T-helper 2 cell (primary cell): ENCODE measurements at places on chromosomes 16 and 17.

DNA sequence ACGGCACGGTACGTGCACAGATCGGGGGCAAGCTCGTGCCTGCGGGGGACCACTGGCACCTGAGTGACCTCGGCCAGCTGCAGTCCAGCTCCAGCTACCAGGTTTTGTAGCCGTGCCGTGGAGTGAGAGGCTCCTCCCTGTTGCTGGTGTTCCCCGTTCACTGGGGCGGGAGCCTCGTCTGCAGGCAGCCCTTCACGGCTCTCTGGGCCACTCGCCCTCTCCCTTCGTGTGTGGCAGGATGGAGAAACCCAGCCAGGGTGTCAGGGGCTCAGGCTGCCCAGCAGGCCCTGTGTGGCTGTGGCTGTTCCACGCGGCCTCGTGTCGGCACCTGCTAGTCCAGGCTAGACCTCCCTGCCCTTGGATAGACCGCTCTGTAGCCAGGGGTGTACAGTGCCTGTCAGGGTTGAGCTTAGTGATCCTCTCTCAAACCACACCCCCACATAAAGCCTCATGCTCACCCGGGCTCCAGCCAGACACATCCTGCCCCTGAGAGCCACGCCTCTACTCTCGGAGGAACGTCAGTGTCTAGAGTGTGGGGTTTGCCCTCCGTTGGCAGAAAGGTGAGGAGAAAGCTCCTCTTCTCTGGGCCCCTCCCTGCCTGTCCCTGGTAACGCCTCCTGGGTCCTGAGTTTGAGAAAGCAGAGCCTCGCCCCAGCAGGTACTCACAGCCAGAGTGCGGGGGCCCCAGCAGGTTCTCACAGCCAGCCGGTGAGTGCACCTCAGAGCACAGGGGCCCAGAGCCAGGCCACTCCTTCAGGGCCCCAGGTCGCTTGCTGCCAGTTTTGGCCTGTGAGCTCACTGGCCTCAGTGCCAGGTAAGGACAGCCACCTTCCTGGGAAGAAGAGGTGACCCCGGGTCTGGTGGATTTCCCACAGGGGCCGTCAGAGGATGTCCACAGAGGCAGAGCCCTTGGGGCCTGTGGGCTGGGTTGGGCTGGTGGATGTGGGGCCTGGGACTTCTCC lies 27.7 kb downstream of the NME3 start:
- no peak for DNase-seq

DNA sequence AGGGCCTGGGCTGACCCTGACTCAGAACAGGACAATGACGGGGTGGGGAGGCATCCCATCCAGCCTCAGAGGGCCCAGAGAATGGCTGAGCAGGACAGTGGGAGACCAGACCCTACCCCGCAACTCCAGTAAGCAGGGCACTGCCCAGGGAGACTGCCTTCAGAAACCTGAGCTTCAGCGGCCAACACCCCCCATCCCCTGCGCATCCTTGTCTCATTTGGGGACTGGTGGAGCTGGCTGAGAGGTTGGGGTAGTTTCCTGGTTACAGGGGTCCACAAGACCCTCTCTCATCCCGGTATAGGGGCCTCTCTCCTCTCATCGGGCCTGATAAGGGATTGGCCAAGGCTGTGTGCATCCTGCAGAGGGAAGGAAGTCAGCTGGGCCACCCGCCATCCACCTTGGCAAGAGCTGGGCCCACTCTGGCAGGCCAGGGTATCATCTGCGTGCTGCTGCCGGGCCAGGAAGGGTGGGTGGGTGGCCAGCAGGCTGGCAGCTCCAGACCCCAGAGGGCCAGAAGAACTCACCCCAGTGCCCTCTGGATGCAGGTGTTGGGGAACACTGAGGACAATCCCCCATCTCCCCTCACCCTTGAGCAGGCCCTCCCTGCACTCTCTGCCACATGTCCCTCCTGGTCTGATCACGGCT lies 229.1 kb downstream of the KATNIP start:
- DNase-seq, result no peak

- DNase-seq, result no peak
Observed at GRCh38 chr17:45162025-45162687, 481 bp downstream of the HEXIM2 start.

DNA sequence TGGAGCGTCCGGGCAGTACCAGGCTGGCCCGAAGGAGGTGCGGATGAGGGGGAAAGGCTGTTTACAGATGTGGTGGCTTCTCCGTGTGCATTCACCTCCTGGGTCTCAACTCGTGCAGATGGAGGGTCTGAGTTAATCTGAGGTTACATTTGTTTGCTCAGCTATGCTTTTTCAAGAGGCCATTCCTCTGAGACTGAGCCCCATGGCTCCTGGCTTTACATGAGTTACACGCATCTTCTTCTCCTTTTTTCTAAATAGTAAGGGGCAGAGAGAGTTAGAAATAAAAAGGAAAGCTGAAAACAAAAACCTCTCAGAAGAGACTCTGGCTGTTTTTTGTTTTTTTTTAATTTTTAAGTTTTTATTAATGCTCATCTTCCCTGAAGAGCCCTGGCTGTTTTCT lies 29.0 kb downstream of the IRF8 start:
- DNase-seq, result no peak

DNA sequence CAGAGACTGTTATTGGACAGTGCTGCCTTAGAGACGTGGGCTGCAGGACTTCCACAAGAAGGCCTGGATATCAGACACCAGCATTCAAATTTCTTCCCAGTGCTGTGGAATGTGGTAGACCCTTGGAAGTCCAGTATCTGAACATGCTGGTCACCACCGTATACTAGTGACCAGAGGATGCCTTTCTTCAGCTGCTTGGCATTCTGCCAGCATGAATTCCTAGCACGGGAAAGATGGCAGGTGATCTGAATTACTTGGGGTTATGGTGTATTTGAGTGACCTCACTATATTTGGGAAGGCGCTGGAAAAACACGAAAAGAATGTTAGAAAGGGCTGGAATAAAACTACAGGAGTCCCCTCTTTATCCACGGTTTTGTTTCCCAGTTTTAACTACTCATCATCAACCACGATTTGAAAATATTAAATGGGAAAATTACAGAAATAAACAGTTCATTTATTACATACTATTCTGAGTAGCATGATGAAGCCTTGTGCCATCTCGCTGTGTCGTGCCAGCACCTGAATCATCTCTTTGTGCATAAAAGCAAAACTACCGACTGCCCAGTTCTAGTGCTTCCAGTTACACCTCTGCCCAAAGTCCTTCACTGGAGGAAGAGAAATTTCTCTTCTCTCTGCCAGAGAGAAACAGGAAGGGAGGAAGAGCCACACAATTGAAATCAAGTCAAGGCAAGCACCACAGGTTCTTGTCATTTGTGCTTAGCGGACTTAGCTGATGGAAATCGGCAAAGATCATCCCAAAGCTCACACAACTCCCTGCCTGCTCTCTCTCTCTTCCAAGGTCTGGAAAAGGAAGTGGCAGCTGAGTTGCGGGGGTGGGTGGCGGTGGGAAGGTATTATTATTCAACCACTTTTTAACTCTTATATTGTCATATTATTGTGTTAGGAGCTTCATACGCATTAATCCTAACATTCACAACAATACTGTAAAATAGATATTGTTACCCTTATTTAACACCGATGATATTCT lies 1.4 kb upstream of the CHST4 start:
- DNase-seq, result no peak

DNA sequence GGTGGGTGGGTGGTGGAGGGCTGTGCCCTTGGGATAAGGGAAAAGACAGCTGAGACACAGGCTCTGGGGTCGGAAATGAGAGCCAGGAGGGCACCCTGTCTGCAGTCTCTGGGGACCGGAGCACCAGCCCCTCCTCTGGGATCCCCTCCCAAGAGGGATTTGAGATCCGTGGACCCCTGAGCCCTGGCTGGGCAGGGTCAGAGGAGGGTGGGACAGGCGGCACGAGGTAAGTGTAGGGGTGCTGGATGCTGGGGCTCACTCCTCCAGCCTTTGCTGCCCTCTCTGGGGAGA lies 425 bp downstream of the SGSH start:
- no peak for DNase-seq

GRCh38 chr17:18362698-18363100 lies 651 bp downstream of the SHMT1 start:
- DNase-seq, result no peak

- no peak for DNase-seq
Observed at GRCh38 chr16:69851491-69852240, 89.5 kb downstream of the WWP2 start.

DNA sequence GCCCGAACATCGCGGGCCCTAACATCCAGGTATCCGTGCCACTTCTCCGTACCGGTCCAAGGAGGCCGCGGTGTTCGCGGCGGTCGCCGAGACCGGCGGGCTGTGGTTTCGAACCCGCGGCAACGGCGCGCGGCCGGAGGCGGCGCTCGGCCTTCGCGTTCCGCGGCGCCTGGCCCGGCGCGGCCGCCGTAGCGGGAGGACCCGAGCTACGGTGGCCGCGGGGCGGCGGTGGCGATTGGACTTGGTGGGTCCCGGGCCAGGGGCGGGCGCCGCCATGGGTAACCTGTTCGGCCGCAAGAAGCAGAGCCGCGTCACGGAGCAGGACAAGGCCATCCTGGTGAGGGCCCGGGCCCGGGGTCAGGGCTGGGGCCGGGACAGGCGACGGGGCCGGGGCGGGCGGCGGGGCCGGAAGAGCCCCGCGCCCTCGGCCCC lies at the start of gene CHMP6:
CHMP6 (plus strand) TSS at position 197 of the 432 bp plus-strand sequence; CDS start at position 275, 78 bp downstream.
- peak; percentile 88 for DNase-seq

DNA sequence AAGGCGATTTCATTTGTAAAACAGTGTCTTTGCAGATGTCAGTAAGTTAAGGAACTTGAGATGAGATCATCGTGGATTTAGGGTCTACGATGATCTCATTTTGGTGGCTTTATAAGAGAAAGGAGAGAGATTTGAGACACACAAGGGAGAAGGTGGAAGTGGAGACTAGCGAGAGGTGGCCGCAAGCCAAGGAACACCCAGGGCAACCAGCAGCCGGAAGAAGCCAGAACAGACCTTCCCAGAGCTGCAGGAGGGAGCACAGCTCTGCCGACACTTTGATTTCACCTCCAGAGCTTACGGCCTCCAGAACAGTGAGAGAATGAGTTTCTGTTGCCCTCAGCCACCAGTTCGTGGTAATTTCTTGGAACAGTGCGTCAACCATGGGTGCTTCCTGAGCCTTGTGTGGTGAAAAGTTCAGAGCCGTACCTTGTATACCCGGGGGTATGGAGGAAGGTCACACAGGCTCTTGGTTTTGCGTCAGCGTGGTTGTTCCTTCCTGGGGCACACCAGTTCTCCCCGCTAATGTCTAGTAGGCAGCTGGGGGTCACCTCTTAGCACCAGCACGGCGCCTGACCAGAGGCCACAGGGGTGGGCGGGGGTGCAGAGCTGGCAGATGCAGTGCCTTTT lies 12.9 kb upstream of the SEC14L1 start:
- peak; percentile 90 for DNase-seq

DNA sequence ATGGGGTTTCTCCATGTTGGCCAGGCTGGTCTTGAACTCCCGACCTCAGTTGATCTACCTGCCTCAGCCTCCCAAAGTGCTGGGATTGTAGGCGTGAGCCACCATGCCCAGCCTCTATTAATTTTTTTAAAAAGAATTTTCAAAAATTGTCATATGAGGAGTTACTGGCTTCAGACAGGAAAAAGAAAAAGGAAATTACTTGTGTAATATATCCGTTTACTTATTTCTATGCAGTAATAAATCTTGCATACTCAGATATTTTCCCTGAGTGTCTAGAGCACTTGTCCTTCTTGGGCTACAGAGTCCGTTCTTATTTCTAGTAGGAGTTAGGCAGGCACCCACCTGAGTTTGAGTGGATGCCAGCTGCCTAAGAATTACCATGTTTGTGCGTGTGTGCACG lies 85.8 kb downstream of the VMP1 start:
- DNase-seq, result no peak

- no peak for DNase-seq
Observed at GRCh38 chr17:76468634-76469010, 1.2 kb downstream of the AANAT start.

DNA sequence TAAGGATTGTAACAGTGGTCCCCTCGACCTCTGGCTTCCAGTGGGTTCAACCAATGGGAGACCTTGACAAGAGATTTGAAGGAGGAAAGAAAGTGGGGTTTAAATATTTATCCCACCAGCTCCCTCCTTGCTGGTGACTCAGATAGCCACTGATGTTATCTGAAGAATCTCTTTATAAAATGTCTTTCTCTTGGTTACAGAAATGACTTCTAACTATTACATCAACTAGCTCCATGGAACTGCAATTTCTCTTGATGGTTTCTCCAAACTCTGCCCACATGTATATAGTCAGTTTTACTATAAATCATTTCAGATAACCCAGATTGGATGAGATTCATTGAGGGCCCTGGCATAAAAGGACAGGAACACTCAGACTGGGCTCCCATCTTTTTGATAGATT lies 920.2 kb upstream of the SOX9 start:
- DNase-seq, result no peak

- no peak for DNase-seq
Observed at GRCh38 chr17:64583038-64583437, 76.3 kb downstream of the CEP95 start.

- no peak for DNase-seq
Observed at GRCh38 chr16:85528528-85529387, 84.4 kb upstream of the GSE1 start.

DNA sequence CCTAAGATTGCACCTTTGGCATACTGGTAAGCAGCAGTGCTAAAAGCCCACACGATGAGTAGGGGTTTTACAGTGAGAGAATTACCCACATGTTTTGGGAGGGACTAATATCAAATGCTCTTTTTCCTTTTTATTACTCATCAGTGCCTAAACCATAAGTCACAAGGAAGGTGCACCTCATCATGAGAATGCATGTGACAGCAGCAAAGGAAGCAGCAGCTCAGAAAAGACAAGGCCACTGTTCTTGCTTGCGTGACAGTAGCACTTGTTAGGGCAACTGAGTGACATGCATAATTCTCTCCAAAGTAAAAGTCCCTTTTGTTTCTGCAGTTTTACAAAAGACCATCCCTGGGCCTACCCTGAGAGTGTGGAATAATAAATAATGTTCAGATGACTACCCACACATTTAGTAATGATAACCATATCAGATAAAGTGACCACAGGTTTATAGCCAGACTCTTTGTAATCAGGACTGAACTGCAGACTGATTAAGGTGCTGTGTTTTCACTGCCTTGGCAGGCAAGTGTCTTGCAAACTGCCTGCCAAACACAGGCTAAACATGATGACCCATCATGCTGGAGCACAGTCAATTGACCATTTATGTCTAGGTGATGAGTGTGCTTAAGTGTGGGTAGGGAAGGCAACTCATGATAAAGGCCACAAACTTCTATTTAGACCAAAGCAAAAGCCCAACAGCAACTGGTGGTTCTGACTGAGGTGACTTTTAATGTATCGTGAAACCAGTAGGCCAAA lies 1751.4 kb downstream of the TP53TG3F start:
- DNase-seq, result no peak
